ENCODE measurements at places on chromosomes 5 and 9.

GRCh38 chr5:13478831-13479465 is 465.5 kb downstream of the DNAH5 start:
- peak; percentile 32 for DNase-seq

DNA sequence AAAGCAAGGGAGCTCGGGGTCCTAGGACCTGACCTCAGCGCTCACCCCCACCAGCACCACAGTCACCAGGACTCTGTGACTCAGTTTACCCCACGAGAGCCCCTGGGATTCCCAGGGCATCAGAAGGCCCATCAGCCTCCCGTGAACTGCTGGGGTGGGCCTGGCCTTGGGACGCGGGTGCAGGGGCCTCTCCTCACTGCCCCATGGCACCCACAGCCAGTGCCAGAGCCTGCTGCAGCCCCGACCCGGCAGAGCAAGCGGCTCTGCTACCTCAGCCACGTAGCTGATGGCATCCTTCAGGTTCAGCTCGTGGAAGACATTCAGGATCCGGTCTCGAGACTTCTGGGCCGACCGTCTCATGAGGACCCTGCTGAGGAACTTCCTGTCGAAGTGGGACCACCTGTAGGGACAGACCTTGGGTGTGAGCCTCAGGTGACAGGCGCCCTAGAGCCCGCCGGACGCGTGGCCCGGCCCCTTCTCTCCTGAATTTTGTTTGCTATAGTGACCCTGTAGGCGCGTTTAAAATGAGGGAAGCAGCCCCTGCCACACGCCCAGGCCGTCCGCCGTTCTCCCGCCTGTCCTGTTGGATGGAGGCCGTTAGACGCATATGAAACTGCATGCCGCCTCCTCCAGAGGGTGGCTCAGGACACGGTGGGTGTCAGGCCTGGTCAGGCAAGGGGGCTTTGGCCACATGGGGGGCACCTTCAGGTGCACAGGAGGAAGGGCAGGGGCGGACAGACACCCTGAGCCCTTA is 36.8 kb downstream of the EXOC3 start:
- DNase-seq, result no peak

GRCh38 chr5:7871653-7872052 is 2.7 kb downstream of the MTRR start:
- DNase-seq, result no peak

DNA sequence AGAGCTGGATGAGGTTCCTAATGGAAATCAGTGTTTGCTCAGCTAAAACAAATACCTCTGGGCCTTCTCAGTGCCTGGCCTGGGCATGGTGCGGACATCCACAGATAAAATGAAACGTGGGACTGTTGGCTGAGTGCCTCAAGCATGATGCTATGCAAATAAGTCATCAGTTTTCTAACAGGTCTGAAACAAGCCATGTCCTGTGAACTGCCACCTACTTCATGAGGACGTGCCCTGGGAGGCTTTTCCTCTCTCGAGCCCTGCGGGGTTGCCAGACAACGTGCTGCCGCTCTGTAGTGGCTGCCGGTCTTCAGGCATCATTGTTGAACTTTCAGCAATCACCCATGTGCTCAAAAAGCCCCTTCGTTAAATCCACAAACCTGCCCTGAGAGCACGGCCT is 240.4 kb upstream of the IRX2 start:
- no peak for DNase-seq

DNA sequence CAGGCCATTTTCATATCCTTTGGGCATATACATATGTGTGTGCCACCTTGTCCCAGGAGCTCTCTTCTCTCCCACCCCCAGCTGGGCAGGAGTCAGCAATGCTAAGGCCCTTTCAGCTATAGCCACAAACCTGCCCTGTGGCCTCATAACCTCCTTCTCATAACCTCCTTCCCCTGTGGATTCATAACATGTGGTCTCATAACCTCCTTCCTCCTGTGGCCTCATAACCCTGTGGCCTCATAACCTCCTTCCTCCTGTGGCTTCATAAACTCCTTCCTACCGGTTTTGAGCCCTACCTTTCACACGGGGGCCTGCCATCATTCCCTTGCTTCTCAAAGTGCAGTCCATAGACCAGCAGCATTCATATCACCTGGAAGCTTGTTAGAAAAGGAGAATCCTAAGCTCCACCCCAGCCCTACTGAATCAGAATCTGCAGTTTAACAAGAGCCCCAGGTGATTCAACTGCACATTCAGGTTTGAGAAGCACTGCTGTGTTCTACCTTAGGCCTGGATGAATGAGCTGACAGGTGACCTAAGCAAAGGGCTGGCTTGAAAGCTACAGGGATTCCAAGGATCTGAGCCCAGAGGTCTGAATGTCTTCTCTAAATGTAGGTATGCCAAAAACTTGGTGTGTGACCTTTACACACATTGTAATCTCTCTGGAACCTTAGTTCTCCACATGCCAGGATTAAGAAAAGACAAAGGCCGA is 41.9 kb upstream of the PLPP6 start:
- DNase-seq, result no peak

- DNase-seq, result no peak
Measured at GRCh38 chr5:115524199-115524847, 20.3 kb downstream of the FEM1C start.

DNA sequence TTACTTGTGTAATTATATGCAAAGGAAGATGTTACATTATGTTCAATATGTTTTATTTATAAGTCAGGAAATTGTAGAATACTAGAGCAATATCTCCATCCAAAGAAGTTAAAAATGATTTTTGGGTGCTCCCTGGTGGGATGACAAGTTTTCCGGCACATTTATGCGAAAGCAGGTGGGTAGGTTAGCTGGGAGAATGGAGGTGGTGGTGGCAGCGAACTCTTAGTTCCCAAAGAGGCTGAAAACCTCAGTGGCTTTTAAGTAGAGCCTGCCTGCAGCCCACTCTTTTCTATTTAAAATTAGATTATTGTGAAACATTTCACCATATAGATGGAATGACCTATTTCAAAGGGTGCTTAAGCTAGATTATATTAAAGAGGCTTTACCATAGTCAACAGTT is 51.8 kb downstream of the ANKRD33B start:
- no peak for DNase-seq

- no peak for DNase-seq
Measured at GRCh38 chr5:177304392-177305119, 957 bp downstream of the PRELID1 start.

DNA sequence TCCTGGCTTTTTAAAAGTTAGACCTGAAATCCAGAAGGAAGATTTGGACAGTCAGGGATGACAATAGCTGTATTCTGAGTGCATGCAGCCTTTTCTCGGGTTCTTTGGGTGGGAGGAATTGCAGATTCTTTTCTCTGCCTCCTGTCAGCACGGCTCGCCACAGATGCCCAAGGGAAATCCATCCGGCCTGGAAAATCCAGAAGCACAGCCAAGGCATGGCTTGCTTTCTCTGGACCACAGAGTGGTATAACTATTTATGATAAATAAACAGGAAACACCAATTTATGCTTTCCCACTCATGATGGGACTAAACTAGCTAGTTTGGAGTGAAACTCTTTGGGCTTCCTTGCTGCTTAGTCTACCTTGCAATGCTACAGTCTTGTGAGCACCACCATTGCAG is 59.1 kb downstream of the C9orf152 start:
- no peak for DNase-seq

GRCh38 chr9:20948703-20949102 is 82.7 kb downstream of the HACD4 start:
- no peak for DNase-seq

DNA sequence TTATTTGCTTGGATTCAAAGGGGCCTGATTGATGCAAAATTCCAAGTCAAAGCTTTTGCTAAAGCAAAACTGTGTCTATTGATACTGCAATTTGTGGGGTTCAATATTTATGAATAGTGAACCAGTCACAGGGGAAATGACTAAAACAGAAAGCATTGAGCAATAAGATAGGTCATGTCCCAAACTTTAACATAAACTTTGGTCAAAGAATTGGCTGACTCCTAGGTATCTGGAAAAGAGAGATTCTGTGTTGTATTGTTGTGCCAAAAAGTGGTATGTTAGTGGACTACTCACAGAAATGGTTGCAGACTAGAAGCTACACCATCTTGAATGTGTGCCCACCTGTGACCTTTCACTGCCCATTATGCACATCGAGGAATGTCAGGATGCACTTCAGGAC is 585.5 kb upstream of the RGMB start:
- no peak for DNase-seq

- DNase-seq, result peak; percentile 46
Measured at GRCh38 chr5:68544648-68545552, 329.3 kb downstream of the PIK3R1 start.

DNA sequence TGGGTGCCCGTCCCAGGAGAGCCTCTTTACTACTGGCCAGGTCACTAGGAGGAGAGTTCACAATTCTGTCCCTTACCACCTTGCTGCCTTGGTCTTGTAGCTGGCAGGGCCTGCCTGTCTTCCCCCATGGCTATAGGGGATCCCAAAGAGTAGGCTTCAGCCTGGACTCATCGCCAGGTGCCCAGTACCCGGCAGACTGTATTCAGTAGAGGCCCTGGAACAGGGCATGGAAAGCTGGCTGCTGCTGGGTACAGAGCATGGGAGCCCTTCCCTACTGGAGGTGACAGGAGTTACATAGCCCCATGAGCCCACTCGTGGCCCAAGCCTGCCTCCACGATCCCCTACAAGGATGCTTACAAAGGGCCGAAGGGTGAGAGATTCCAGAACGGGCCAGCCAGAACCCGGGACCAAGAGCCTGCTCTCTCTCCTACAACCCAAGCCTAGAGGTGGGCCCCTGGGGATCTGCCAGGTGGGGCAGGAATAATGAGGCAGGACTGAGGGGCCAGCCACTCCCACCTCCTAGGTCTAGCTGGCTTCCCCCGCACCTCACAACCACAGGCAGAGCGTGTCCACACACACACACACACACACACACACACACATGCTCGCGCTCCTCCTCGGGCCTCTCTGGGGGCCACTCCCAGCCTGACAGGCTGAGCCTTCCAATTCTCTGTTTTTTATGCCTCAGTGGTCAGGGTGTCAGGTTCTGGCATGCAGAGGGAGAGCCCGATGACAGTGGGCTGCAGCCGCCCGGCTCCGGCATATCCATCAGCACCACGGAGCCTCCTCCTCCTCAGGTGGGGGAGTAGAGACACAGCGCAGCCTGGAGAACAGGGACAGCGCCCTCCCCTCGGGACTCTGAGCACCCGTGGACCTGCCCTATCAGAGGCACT is 186.0 kb downstream of the PAX5 start:
- DNase-seq, result no peak

- DNase-seq, result no peak
Measured at GRCh38 chr5:90803876-90804275, 245.3 kb downstream of the ADGRV1 start.

DNA sequence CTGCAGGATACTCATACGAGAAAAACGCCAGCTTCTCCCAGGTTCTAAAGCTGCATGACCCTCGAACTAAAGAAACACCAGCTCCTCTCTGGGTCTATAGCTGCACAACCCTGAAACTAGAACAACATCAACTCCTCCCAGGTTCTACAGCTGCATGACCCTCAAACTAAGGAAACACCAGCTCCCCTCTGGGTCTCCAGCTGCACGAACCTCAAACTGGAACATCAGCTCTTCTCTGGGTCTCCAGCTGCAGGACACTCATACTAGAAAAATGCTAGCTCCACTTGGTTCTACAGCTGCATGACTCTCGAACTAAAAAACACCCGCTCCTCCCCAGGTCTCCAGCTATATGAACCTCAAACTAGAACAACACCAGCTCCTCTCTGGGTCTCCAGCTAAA is 811.1 kb downstream of the CDH9 start:
- DNase-seq, result no peak

DNA sequence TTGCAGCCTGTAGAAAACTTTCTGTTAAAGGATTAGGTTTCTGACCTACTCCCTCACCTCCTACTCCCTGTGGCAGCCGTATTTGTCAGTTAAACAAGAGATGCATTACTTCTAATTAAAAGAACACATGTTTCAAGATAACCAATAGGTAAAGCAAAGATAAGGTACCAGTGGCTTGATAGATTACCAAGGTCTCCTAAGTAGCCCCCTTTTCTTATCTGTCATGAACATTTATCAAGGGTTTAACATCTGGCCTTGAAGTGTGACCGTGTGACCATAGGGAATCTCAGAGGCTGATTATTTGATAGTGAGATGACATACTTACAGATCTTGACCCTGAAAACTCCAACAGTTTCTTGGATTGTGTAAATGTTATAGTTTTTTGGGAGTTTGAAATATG is 764.0 kb upstream of the EDIL3 start:
- no peak for DNase-seq

DNA sequence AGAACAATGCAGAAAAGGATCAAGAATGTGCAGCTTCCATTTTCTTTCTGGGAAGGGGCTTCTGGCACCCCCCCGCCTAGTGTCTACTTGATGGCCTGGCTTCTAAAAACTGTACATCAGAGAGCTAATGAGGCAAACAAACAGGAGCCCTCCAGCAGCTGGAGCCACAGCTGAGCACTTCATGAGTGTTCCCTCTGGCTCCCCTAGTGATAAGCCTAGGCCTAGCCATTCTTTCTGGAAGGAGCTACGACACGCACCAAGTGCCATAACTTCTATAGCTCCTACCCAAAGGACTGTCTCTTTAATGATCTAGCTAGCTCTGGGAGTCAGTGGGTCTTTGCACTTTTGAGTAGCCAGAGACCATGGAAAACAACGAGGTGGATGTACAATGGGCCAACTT is 66.1 kb downstream of the DNAH5 start:
- no peak for DNase-seq

DNA sequence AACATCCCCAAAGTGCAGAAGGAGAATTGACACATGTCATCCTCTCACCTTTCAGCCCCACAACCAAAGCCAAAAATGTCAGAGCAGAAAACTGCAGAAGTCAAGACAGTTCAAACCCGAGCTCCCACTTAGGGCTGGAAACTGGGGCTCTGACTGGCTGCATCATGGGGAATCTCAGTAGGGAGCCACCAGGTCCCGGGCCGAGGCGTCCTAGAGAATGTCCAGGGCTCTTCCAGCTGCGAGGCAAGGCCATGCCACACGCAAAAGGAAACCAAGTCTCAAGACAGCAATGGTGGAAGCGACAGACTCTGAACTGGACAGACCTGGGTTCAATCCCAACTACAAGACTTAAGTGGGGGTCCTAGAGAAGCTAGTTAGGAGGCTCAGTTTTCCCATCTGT is 13.8 kb downstream of the SH3PXD2B start:
- DNase-seq, result no peak

GRCh38 chr9:4289411-4290326 is 10.2 kb downstream of the GLIS3 start:
- DNase-seq, result no peak
